ENCODE measurements at places on chromosomes 16 and 17.

GRCh38 chr16:68915589-68915988 is 72.3 kb downstream of the TANGO6 start:
- DNase-seq, result no peak

- no peak for DNase-seq
Observed at GRCh38 chr16:89099905-89100304, 6.3 kb downstream of the ACSF3 start.

- DNase-seq, result no peak
Observed at GRCh38 chr16:84050316-84050715, 7.7 kb upstream of the SLC38A8 start.

- DNase-seq, result no peak
Observed at GRCh38 chr17:5248821-5249479, 14.3 kb upstream of the SCIMP start.

DNA sequence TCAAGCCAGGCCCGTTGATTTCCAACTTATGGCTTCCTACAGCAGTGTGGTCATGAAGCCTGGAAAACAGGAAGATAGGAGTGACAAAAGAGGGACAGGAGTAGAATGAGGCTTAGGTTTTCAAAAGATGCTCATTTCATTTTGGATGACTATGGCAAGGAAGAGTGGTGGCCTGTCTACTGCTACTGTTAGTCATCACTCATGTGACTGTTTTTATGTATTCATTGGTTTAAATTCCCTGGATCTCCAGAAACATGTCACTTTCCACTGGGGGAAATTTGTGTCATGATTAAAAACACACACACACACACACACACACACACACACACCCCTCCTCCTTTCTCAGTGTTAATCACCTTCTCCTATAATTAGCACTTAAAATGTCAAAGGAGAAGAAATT is 1.1 kb upstream of the CYLD start:
- no peak for DNase-seq

GRCh38 chr17:46044286-46044928 is 45.4 kb downstream of the STH start:
- DNase-seq, result peak; percentile 59

GRCh38 chr17:81037798-81038733 is 3.1 kb downstream of the BAIAP2 start:
- no peak for DNase-seq
